ENCODE measurements at places on chromosomes 3 and 15.

DNA sequence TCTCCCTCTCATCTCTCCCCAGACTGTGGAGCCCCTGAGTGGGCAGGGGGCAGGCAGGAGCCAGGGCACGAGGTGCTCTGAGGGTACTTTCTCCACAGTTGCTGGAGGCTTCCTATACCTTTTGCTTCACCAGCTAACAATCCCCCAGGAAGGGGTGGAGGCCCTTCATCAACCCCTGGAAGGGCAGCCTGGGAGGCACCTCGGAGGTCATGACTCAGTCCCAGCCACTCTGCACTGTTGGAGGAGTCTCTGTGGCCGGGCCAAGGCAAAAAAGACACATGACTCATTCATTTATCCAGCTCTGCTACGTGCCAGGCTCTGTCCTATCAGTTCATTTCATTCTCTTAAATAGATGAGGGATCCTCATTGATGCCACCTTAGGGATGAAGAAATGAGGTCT is 15.6 kb upstream of the KY start:
- DNase-seq: peak; percentile 70

- DNase-seq: no peak
Observed at GRCh38 chr3:17038900-17039553, 154.3 kb downstream of the PLCL2 start.

- DNase-seq: no peak
Observed at GRCh38 chr3:143337387-143337786, 217.8 kb downstream of the CHST2 start.

GRCh38 chr3:195512798-195513345 is 30.3 kb downstream of the PPP1R2 start:
- DNase-seq: no peak

GRCh38 chr3:46669191-46669999 is 24.1 kb downstream of the ALS2CL start:
- no peak for DNase-seq

DNA sequence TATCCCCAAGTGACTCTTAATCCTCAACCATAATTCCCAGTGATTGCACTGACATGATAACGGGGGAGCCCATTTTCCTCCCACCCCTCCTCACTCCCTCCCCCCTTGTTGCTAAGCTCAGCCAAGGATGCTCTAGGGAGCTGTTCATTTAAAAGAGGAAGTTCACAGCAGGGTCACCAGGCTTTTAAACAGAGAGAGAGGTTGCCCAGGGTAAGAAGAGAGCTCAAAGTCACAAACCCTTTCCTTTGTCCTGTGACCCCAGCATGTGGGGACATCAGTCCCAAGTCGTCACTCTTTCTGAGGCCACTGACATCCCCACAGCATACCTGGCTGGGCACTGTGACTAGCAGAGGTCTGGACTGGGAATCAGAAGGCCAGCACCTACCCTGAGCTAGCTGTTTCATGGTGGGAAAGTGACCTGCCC is 144.1 kb downstream of the RORA start:
- DNase-seq: peak; percentile 22

GRCh38 chr3:194715022-194715800 is 29.5 kb downstream of the FAM43A start:
- no peak for DNase-seq

GRCh38 chr3:133441867-133442270 is 42.0 kb downstream of the BFSP2 start:
- DNase-seq: no peak

DNA sequence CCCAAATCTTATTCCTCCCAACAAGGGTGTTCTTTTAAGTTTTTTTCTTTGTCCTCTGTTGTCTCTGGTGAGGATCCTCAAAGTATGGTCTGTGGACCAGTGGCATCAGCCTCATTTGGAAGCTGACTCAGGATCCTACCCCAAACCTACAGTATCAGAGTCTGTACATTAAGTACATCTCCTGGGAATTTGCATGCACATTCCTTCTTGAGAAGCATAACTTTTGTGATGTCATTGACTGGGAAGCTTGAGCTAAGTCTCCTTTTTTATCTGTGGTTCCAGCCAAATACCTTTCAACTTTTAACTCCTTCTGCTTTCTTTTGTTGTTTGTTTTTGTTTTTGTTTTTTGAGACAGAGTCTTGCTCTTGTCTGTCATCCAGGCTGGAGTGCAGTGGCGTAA is 40.5 kb downstream of the ARMC8 start:
- no peak for DNase-seq

- no peak for DNase-seq
Observed at GRCh38 chr3:55731741-55732140, 244.6 kb upstream of the WNT5A start.

DNA sequence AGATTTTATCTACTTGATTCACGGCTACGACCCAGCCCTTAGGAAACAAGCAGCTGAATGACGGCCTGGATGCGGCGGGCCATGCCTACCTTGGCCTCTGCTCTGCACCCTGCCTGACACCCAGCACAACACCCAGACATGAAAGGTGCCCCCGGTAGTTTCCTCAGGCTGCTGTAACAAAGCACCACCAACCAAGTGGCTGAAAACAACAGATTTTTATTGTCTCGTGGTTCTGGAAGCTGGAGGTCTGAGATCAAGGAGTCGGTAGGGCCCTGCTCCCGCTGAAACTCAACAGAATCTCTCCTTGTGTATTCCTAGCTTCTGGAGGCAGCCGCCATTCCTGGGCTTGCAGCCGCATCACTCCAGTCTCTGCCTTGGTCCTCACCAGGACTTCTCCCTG is 111.7 kb downstream of the ADCY5 start:
- DNase-seq: no peak

- DNase-seq: peak; percentile 35
Observed at GRCh38 chr15:80932989-80933388, 56.6 kb downstream of the MESD start.

DNA sequence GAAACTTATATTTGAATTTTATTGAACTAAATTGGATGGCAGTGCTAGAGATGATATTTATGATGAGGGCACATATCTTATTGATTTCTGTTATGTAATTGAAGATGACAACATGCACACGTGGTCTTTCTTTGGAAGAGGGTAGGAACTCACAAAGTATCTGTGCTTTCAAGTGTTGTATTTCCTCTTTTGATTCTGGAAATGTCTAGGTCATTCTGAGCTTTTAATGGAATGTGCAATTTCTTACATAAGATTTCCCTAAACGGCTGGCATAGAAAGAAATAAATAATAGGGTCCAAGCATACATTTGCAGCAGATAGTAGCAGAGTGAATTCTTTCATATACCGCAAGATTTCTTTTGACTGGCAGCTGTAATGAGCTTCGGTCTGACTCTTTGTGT is 10.1 kb upstream of the GPR171 start:
- no peak for DNase-seq

- no peak for DNase-seq
Observed at GRCh38 chr15:71276336-71276665, 161.0 kb downstream of the THSD4 start.

GRCh38 chr3:87120881-87121280 is 106.2 kb upstream of the CHMP2B start:
- DNase-seq: no peak

- no peak for DNase-seq
Observed at GRCh38 chr3:60001369-60001768, 951.5 kb upstream of the CFAP20DC start.

DNA sequence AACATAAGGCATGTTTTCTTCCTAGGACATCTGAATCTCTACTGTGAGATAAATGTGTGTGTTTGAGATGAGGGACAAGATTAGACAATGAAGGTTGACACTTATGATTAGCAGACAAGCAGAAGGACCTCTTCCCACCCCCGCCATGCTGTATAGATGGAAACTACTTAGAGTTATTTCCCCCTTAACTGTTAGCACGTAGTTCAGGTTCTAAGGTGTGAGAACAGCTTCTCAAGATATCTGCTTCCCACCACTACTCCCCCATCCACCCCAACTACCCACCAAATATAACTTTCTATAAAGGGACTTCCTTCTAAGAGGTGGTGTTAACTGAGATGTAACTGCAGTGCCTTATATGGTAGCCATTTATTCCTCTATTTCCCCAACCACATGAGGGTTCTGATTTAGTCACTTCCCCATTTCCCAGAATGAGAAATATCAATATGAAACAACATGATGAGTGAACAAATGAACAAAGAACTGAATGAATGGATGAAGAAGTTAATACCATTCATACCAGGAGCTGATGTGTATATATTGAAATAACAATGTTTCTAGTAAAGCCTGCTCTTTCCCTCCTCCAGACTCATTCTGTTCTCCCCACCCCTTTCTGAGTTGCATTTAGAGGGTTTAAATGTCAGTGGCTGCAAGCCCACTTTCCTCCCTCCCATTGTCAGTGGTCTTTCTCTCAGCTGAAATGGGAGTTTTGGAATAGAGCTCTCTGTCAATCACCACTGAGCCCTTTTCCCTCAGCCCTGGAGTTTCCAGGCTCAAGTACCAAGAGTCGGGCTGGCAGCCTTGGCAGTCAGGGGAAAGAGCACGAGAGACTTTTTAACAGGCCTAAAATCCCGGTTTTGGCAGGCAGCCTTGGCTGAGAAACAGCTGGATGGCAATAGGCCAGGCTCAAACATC is 7.7 kb upstream of the RFTN1 start:
- DNase-seq: no peak

DNA sequence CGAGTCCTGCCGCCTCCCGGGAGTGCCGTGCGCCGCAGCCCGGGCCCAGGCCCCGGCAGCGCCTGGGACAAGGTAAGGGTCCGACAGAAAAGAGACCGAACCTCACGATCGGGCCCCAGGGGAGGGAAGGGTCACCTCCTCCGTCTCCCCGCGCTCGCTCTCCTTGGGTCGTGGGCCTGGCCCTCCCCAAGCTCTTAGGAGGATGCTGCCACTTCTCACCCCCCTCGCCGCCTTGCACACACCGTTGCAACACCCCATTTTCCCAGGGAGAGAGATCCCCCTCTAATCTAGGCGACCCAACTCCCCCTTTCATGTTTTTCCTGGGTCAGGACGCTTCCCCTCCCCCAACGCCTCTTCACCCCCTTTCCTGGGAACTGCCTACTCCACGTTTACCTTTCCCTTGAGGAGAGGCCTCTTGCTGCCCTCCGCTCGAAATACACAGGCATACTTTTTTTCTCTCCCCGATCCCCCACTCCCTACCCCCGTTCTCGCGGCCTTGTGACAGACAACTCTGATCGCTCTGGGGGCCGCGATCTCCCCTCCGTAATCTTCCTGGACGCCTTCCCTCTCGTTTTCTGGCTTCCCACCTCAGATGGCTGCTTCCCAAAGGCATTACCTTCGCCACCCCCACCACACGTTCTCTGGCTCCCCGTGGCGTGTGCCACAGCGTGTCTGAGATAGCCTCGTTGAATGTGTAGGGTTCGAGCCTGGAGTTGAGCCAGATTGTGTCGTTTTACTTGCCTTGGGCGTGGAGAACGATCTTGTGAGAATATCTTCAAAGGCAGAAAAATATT is 688 bp downstream of the SETD5 start:
- no peak for DNase-seq
